M059J (cell line): ENCODE measurements at places on chromosomes 1 and 21. TPM values are rescaled to one million over a fixed set of nuclear protein-coding genes. Genes with fewer than 3 reads are reported as not detected.

DNA sequence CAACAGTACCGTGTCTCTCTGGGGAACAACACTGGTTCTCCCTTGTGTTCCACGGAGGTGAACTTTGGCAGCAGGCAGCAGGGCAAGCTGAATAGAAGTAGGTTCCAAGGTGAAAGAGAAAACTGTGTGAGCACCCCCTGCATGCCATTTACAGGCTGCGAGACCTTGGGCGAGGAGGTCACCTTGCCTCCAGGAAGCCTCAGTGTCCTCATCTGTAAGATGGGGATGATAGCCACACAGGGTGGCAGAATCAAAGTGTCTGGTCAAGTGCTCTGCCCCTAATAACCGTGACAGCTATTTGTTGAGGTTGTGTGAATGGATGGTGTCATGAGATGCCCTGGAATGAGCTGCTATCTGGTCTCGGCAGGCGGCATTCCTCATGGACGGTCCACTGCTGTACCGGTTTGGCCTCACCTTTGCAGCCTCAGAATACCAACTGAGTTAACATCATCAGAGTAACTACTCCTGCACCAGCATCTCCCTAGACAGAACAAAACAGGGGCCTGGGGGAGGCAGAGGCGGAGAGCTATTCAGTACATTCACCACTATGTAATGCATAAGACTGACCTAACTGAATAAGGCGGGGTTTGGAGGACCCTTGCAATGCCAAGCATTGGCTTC is 7.4 kb upstream of the KLHDC7A start:
- no peak for DNase-seq

Gene HMCN1
- total RNA-seq: 1.6 and 2.1 TPM in 2 replicates

Gene CHIT1
- total RNA-seq: not detected in 2 replicates

- peak; percentile 90 for DNase-seq
Measured at GRCh38 chr21:37686991-37687810, 229.1 kb downstream of the KCNJ6 start.

Gene DHRS3
- total RNA-seq: 47.3 and 51.5 TPM in 2 replicates

DNA sequence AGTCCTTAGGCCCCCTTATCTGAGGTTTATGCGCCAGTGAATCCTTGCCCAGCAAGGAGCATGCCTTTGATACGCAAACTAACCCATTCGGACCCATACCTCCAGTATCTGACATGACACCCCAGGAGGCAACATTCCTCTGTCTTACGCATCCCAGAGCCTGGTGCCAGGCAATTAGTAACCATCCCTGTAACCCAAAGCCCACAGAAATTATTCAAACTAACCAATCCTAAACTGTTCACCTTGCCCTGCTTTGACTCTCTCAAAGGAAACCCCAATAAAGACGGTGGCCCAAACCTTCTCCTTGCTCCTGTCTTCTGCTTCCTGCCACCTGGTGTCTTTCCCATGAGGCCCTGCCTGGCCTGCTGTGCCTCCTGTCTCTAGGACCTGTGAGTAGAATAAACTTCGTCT is 36.4 kb downstream of the ZNF496 start:
- DNase-seq: peak; percentile 75

DNA sequence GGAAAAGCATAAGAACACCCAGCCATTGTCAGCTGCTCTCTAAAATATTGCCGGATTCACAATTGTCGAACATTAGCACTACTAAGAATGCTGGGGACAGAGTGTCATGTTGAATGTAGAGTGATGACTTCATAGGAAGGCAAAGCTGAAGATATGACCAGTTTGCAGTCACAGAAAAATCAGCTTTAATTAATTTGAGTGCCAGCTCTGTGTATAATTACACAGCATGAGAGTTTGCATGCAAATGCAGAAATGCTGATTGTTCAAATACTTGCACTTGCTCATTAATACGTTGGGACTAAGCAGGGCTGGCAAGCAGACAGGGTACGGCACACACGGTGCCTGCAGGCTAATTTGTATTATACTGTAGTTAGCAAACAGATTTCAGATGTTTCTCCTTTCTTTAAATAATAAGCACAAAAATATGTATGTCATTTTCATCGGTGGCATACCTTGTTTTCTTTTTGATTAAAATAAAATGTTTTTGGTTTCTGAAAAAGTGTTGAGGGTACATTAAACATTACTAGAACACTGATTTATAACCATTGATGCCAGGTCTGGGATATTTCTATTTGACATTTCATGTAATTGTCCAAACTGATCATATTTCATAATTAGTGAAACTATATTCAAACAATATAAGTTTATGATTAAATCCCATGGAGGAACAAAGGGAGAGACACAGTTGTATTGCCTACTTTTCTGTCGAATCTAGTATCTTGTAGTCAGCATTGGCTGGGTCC is 99.8 kb upstream of the ADGRL2 start:
- DNase-seq: no peak

DNA sequence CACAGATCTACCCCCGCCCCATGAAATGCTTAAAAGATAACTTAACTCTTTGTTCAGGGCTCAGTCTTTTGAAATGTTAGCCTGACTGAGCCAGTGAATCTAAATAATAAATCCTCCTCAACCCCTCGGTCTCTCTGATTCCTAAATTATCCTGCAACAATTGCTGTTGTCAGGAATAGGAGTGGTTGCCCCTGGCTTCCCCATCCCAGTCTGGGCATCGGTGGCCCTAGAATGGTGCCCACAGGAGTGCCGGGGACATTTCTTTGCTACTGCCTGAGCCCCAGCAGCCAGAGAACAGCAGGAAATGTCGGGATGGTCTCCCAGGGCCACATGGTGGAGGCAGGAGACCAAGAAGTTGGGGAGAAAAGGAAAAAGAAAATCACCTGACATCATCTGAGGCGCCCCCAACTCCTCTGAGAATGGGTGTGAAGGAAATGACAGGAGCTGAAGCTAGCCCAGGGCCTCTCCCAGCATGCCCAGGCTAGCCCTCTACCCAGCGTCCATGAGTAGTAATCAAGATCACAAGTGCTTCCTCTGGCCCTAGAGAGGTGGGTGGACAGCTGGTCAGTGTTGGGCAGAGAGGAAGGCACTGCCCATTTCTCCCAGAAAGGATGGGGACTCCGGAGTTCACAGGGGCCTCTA is 1.6 kb downstream of the PADI4 start:
- DNase-seq: no peak

- DNase-seq: peak; percentile 31
Measured at GRCh38 chr1:235644693-235645305, 4.8 kb downstream of the GNG4 start.

DNA sequence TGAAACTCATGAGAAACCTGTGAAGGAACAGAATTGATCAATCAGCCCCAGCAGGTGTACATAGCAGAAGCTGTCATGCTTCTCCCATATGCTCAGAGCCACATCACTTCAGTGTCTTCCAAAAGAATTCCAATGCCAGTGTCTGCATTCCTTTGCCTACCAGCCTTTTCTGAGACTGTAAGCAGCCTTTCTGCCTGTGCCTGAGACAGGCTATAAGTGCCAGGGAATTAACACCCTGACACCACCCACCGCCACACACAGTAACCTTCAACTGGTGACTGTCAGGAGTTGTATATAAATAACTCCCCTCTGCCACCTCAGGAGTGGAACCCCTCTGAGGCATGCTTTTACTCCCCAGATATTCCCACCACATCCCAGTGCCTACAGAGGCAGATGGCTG is 38.1 kb upstream of the SLAMF9 start:
- DNase-seq: no peak

DNA sequence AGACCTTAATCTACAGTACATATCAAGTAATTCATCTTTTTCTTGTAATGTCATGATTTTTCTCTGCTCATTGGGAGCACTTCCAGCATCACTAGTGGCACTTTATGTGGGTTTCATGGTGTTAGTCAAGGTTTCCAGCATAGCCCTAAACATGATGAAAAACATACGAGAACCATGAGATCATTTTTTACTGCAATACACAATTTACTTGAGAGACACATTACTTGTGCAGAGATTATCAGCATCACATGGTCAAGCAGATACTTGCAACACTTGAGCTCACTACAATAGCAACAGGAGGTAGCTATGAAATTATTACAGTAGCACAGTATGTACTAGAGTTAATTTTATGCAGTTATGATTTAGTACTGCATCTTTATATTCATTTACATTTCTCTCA is 36.4 kb downstream of the ITGB3BP start:
- DNase-seq: no peak

DNA sequence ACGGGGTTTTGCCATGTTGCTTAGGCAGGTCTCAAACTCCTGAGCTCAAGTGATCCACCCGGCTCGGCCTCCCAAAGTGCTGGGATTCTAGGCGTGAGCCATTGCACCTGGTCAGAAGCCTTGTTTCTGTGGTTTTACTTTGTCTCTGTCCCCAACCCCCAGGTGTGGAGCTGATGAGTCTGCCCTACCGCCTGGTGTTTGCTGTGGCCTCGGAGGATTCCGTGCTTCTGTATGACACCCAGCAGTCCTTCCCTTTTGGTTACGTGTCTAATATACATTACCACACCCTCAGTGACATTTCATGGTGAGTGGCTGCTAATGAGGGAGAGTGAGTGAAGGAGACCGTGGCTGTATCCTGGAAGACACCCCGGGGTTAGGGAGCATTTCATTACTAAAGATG is 26.1 kb downstream of the CHAF1B start:
- no peak for DNase-seq

Gene LY9
- not detected in 2 replicates for total RNA-seq

DNA sequence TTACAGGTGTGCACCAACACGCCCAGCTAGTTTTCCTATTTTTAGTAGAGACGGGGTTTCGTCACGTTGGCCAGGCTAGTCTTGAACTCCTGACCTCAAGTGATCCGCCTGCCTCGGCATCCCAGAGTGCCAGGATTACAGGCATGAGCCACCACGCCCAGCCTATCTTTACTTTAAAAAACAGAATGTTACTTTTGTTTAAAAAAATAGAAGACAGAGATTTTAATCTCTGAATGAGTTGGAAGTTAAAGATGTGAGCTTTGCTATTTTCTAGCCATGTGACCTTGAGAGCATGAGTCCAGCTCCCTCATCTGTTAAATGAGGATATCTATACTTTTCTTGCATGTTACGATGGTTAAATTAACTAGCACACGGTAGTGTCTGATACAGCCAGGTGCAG is 3.9 kb upstream of the PUM1 start:
- DNase-seq: no peak

DNA sequence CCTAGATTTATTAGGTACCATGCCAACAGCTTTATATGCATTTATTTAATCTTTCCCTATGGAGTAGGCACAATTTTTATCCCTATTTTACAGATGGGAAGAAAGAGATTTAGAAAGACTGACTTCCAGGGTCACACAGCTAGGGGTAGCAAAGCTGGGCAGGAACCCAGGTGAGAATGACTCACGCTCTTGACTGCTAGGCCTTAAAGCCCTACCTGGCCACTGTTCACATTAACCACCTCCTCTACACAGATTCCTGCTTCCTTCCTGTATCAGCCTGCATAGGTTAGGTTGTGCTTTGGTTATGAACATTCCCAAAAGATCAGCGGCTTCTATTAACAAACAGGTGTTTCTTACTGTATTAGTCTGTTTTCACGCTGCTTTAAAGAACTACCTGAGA is 53.2 kb downstream of the DNAJC6 start:
- no peak for DNase-seq

DNA sequence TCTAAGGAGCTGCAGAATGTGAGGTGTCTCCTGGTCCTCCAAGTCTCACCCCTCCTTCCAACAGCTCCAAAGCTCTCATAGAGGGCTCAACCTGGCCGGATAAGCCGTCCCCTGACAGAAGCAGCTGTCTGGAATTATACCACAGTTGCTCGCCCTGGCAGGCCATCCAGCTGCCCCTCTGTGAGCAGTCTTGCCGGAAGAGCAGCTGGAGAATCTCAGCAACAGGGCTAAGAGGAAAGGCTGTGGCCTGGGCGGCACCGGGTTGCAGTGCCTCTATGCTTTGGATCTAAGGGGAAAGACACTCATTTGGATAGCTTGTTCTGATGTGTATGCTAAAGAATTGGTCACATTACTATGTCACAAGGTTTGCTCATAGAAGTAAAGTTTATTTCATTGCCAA is 12.4 kb downstream of the TMCC2 start:
- no peak for DNase-seq

Gene GDAP2
- 13.5 and 24.6 TPM in 2 replicates for total RNA-seq

- no peak for DNase-seq
Measured at GRCh38 chr1:203364806-203365205, 13.9 kb upstream of the FMOD start.

GRCh38 chr1:233334092-233334491 is 6.6 kb downstream of the MAP3K21 start:
- DNase-seq: no peak

DNA sequence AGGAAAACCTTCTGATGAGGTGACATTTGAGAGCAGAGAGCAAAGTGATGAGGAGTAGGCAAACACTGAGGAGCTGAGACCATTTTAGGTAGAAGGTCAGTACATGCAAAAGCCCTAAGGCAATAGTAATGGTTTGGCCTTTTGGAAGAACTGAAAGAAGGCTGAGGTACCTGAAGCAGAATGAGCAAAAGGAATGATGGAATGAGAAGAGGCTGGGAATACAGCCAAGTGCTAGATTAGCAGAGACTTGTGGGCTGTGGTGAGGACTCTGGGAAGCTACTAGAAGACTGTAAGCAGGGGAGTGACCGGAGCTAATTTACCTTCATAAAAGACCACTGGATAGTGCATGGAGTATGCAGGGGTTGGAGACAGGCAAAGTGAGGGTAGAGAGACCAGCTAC is 77.9 kb downstream of the GFI1 start:
- DNase-seq: peak; percentile 91

Gene KCNAB2
- 9.2 and 13.7 TPM in 2 replicates for total RNA-seq
